ENCODE measurements at places on chromosomes 4 and X.
A peak's percentile ranks its signal among the peaks of the same experiment; 100 is the strongest.

DNA sequence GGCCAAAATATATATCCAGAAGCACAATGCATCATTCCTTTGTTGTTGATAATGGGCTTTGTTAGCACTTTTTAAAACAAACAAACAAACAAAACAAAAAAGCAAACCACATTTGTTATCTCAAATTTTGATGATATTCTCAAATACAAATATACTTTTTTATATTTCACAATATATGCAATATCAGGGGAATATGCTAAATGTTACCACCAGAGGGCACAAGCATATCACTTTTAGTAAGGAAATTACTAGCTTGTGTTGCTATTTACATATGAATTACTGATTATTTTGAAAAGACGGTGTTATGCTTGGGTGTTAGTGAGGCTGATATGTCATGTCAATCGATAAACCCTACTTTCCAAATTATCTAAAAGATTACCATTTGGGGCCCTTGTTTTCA lies 29.1 kb downstream of the RIPPLY1 start:
- DNase-seq: peak; percentile 66

- DNase-seq: no peak
Measured at GRCh38 chr4:113467581-113467980, 294.0 kb downstream of the CAMK2D start.

DNA sequence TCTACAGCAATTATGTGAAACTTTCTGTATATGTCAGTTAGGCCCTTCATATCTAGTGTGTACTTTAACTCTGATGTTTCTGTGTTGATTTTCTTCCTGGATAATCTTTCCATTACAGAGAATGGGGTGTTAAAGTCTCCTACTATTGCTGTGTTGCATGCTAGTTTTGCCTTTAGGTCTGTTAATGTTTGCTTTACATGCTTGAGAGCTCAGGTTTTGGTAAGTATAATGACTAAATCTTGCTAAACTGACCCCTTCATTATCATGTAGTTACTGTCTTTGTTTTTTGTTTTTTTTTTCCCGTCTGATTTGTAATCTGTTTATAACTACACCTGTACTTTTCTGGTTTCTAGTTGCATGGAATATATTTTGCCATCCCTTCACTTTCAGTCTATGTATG lies 63.6 kb upstream of the UGT2B15 start:
- DNase-seq: no peak

- DNase-seq: no peak
Measured at GRCh38 chrX:19964017-19964710, 26.7 kb downstream of the BCLAF3 start.

DNA sequence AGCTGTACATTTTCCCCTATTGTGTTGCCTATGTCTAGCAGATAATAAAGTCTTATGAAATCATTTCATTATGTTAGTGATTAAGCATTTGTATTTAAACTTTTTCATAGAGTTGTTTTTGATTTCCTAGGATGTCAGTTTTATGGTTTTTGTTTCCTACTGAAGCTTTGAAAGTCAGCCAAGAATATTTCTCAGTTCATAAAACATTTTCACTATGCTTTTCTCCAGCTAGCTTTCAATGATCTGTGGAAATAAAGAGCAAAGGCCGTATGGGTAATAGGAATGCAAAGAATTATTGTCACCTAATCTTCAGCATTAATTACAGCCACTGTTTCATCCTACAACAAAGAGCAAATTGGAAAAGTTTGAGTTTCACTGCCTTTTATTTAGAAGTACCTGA lies 145.7 kb upstream of the NUDT6 start:
- no peak for DNase-seq

DNA sequence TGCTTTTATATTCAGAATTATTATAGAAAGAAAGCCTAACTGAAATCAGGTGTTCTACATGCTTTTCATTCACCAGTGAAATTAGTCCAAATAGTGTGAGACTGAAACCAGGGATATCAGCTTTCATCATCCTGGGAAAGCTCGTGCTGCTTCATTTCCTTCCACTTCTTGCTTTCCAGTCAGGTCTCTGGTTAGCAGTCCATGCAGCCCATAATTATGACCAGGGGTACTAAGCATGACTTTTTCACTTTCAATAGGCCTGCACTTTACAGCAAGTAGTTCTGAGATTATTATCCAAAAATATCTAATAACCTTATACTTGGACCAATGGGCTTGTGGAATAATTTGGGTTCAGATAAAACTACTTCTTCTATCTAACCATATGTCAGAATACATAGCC lies 673.2 kb upstream of the MAGEB2 start:
- no peak for DNase-seq

GRCh38 chr4:131644619-131645018 lies 1504.5 kb upstream of the PCDH10 start:
- DNase-seq: no peak

DNA sequence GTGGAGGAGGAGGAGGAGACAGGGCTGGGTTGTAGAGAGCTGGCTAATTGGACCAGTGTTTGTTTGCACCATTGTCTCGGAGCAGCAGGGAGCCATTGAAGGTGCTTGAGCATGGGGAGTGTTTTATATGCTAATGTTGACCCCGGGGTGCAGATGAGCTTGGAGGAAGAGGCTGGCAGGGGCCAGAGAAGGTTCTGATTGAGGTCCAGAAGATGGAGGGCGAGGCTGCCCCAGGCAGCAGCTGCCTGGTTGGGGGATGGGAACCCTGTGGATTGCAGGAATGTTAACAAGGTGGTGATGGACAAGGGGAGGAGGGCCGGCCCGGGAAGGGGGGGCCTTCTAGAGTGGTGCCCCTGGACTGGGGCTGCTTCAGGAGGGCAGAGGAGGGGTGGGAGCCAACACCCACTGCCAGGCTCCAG lies 18.0 kb downstream of the DOK7 start:
- no peak for DNase-seq

- peak; percentile 81 for DNase-seq
Measured at GRCh38 chr4:87985097-87985886, 9.8 kb downstream of the SPP1 start.

DNA sequence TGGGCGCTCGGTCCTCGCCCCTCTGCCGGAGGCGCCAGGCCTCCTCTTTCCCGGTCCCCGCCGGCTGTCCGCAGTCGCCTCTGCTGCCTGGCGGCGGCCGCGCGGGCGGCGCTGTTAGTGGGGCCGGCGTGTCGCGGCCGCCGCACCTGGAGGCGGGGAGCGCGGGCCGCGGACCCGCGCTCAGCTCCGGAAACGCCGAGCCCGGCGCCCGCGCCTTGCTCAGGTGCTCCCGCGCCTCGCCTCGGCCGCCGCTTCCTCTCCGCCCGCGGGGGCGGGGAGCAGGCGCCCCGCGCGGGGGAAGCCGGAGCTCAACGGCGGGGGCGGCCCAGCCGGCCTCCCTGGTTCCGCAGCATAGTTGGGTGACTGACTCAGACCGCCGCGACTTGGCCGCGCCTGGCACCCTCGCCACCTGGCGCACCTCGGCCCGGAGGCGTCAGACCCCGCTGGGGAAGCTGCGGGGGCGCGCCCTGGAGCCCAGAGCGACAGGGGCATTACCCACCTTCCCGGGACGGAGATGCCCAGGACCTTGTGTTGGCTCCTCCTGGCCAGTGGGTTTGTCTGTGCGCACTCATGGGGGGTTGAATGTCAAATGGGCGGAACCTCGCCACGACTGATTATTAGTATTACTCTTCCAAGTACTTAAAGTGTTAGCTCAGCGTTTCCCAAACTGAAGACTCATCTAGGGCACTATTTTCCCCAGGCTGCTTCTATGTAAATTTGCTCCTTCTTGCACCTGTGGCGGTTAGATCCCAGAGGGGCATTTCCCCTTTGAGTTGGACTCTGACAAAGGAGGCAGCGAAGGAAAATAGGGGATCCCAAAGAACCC lies at the start of gene ARAP2:
ARAP2 (minus strand) TSS at position 258 of the 826 bp plus-strand sequence. CDS start 15,028 bp downstream, outside the sequence.
- peak; percentile 56 for DNase-seq

DNA sequence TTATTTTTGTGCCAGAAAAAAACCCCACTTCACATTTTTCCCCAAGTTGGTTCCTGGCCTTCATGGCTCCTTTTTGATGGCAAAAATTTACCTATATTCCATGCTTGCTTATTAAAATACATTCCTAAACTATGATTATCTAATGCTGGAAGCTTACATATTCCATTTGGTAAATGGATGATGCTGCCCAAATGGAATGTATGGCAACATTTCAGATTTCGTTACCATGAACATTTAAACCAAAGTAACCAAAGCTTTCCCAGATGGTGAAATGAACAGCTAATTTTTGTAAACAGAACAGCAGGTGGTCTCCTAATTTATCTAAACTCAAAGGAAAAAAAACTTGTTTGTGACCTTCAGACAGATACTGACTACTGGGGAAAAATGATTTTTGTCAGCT lies 110.8 kb upstream of the TEX13A start:
- DNase-seq: no peak

DNA sequence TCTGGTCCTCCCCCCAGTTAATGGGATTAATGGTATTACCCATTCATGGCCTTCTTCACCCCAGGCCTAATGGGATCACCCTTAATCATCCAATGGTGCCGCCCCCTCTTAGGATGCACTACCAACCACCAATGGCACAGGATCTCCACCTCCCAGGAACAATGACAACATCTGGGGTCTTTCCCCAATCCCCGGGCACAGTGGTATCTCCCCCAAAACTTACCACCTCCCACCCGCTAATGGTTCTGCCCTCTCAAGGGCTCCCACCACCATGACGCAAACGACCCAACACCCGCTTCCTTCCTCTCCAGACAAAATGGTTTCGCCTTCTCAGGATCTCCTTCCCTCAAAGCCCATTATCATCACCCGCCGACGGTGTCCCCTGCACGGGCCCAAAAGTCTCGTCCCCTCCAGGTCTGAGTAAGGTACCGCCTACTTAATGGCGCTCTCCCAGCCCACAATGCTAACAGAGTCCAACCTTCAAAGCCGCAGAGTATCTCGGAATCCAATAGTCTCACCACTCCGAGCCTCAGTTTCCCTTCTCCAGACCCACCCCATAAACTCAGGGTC lies 458 bp downstream of the GRIPAP1 start:
- DNase-seq: peak; percentile 67

- DNase-seq: no peak
Measured at GRCh38 chrX:13748486-13748885, 13.9 kb downstream of the OFD1 start.

GRCh38 chrX:28472926-28473325 lies 114.3 kb upstream of the IL1RAPL1 start:
- DNase-seq: no peak

DNA sequence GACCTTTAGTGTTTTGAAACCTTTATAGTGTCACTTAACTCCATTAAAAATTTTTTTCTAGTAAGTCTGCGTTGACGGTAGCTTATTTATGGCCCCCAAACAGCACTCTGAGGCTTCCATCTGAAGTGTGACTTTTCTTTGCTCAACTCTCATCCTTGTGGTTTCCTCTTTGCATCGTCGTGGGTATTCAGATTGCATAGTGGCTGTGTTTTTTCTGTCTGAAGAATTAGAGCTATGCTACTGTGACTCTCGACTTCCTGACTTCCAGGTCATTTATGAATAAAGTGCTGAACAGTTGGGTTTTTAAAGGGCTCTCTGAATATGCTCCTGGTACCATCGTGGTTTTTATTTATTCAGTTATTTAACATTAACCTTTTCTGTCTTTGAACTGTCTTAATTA lies 44.9 kb downstream of the JADE1 start:
- peak; percentile 60 for DNase-seq

DNA sequence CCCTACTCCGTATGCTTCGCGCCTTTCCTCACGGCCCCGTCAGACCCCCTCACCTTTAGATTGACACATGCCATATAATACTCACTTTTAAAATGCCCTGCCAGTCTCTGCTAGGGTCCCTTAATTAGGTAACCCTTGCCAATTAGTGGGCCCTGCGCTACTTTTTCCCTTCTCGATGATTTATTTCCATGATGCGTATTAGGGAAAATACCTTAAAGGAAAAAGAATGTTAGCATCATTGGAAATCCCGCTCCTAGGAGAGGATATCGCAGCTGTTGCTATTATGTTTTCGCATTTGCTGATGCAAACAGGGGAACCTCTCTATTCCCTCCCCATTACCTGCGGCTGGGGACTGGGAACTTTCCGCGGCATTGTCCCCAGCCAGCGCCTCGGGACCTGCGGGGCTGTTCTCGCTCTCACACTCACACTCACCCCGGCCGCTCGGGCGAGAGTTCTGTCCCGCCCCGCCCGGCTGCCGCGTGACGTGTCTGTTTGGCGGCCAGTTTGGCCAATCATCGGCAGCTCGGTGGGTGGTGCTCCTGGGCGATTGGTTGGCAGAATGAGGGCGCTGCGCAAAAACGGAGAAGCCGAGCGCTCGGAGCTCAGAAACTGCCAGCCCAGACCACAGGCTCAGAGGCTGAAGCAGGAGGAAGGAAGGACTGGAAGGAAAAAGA lies at the start of gene PCDH10:
PCDH10 (plus strand) TSS at position 605 of the 674 bp plus-strand sequence. CDS start 847 bp downstream, outside the sequence.
- peak; percentile 63 for DNase-seq

- DNase-seq: no peak
Measured at GRCh38 chrX:42954880-42955279, 176.9 kb upstream of the PPP1R2C start.

GRCh38 chr4:1970926-1971325 lies 37.8 kb downstream of the NELFA start:
- DNase-seq: no peak

DNA sequence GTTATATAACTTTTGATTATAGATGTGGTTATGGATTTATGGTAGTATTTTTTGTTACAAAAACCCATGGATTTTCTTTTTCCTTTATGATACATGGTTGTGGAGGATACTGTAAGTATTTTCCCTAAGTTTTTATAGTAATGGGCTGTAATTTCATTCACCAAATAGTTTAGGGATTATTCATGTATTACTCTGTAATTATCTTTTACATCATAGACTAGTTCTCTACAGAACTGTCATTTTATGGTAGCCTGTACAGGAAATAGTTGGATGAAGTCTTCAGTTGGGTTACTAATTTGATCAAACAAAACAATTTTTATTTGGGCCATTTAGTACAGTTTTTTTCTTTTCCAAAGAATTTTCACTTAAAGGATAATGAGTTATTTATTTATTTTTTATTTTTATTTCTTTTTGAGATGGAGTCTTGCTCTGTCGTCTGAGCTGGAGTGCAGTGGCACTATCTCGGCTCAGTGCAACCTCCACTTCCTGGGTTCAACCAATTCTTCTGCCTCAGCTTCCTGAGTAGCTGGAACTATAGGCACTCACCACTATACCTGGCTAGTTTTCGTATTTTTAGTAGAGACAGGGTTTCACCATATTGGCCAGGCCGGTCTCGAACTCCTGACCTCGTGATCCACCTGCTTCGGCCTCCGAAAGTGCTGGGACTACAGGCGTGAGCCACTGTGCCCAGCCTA lies 42.1 kb downstream of the RBPJ start:
- DNase-seq: no peak

DNA sequence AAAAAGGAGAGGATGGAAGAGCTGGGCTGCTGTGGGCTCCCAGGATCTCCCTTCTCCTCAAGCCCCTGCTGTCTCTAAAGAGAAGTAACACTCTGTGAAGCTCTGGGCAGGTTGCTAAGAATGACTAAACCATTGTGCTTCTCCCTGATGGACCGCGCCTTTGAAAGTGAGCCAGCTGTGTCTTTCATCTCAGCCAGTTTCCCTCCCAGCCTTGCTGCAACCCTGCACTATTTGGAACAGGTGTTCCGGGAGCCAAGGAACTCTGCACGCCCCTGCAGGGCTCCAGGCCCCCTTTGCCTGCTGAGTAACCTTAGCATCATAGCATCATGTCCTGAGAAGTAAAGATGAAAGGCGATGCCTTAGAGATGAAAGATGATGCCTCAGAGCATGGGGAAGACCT lies 39.7 kb downstream of the SMIM20 start:
- no peak for DNase-seq
